Effector memory CD8-positive, alpha-beta T cell (primary cell): ENCODE measurements at places on chromosomes 12 and 14.

DNA sequence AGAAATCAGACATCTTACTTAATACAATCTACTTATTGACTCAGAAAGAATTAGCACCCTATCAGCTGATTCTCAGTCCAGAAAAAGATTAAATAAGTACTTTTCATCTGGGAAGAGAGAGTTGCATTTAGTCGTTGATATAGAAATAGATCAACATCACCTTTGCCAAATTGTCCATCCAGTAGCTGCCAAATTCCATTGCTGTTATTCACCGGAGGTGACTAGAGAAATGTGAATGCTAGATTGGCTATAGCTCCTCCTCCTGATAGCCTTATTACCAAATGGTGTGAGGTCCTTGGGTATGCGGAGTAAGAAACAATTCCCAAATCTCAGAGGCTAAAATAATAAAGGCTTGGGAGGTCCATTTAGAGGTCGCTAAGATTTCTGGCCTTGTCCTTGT, 723.3 kb upstream of the FLRT2 start:
- no peak for DNase-seq

DNA sequence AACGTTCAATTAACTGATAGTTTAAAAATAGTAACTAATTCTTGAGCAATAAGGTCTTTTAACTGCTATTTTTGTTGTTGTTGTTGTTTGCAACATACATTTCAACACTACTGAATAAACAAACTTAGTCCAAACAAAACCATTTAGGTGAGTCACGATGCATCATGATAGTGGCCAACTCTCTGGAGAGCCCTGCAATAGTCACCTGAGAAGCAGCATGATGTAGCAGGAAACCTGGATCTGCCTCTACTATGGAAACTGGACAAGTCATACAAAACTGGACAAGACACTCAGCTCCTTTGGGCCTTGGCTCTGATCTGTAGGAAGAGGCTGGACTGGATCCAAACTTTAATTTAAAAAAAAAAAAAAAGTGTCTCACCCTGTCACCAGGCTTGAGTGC, 117.3 kb downstream of the MED13L start:
- no peak for DNase-seq

DNA sequence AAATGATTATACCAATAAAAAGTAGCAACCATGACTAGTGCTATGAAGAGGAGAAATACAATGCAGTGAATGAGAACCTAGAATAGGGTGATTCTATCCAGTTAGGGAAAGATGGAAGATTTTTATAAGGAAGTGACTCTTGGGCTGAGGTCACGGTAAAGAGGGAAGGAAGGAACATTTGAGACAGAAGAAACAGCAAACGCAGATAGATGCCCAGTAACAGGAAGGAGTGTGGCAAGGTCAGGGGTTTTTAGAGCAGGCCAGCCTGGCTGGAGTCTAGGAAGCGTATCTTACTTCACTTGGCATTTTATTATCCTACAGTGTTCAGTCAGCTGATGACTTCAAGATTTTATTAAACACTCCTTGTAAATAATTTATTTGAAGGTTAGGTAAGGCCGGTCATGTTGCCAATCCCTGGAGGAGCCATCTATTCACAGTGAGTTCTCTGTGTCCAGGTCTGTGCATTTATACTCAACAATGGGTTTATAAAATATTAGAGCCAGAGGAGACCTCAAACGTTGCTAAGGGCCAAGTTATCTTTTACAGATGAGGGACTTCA, 170.6 kb downstream of the PRKCH start:
- no peak for DNase-seq

DNA sequence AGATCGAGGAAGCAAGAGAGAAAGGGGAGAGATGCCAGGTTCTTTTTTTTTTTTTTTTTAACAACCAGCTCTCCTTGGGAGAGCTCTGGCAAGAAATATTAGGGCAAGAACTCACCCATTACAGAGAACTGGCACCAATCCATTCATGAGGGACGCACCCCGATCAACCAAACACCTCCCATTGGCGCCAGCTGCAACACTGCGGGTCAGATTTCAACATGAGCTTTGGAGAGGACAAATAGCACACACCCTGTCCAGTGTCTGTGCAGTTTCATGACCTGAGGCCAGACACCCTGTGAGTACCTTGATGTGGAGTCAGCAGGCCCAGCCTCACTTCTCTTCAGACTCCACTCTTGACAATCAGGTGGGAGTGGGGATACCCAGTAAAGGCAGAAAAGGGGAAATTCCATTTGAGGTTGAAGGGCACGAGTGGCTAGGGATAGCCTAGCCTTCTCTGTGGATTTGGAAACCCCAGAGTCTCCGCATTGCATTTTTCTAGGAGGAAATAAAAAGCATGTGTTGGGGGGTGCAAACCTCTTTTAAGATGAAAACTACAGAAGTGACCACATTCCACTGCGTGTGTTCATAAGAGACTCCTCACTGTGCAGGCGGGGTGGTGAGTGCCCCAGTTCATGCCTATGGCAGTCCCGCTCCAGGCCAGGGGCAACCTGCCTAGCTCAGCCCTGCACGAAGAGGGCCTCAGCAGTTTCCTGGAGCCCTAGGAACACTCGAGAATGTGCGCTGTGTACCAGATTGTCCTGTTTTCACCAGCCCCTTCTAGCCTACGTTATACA, 42.4 kb upstream of the GPATCH2L start:
- DNase-seq = no peak

GRCh38 chr14:61498811-61499210, 177.4 kb downstream of the PRKCH start:
- no peak for DNase-seq

DNA sequence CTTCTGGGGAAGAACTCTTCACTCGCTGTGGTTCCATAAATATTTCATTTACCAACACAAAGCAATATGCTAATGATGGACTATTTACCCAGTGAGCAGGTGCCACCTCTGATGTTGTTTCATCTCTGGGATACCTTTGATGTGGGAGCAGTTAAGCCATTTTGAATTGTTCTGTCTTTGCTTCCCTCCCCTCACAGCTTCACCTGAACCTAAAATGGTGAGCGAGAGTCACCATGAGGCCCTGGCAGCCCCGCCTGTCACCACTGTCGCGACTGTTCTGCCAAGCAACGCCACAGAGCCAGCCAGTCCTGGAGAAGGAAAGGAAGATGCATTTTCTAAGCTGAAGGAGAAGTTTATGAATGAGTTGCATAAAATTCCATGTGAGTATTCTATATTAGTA, 352.7 kb downstream of the SYT1 start:
- no peak for DNase-seq

- no peak for DNase-seq
Observed at GRCh38 chr14:39582028-39582654, 149.9 kb upstream of the FBXO33 start.

GRCh38 chr12:3317841-3318501, 173.0 kb upstream of the PRMT8 start:
- no peak for DNase-seq

GRCh38 chr12:50187084-50187900, 20.1 kb upstream of the CERS5 start:
- DNase-seq = no peak

- no peak for DNase-seq
Observed at GRCh38 chr14:73443758-73444157, 14.6 kb downstream of the NUMB start.

DNA sequence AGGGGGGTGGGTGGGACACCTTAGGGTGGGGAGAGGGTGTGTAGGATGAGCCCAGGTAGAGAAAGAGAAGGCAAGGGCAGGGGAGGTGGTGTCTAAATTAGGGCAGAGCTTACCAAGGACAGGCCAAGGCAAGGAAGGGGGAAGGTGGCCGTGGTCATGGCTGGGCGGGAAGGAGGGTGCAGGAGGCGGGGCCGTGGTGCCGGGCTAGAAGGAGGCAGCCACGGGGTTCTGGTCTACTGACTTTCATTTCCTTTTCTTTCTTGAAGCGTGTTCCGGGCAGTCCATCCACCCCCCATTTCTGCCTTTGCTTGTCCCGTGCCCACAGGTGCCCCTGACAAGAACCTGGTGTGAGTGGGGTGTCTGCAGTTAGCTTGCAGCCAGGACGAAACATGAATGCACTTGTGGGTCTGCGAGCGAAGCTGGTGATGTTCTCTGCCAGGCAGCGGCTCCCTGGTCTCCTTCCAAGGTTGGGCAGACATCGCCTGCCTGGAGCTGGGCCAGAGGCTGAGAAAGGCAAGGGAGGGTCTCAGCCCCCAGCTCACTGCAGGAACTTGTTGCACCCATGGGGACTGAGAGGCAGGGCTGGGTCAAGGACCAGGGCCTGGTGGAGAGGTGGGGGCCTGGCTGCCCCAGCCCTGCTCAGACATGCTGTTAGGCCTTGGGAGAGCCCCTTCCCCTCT, 58.2 kb downstream of the KIF26A start:
- DNase-seq = no peak

GRCh38 chr12:53733051-53733806, 6.0 kb upstream of the CALCOCO1 start:
- DNase-seq = no peak

DNA sequence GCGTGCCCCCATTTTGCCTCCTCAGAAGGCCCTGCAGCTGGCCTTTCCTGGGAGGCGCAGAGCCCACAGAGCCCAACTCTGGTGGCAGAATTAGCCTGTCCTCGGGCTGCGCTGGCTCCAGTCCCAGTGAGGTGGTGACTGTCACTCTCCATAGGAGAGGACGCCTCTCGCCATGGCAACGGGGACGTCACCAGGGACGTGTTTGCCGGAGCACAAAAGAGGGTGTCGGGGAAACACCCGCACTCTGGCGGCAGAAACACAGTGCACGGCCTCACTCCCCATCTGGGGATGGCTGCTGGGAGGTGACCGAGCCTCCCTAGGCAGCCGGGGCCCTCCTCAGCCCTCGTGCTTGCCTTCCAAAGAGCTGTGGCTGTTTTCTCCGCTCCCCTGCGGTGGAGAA, 50.2 kb upstream of the NCOR2 start:
- no peak for DNase-seq

GRCh38 chr12:114238808-114239207, 167.1 kb downstream of the TBX5 start:
- DNase-seq = no peak

GRCh38 chr12:64740646-64741045, 18.6 kb downstream of the GNS start:
- no peak for DNase-seq

DNA sequence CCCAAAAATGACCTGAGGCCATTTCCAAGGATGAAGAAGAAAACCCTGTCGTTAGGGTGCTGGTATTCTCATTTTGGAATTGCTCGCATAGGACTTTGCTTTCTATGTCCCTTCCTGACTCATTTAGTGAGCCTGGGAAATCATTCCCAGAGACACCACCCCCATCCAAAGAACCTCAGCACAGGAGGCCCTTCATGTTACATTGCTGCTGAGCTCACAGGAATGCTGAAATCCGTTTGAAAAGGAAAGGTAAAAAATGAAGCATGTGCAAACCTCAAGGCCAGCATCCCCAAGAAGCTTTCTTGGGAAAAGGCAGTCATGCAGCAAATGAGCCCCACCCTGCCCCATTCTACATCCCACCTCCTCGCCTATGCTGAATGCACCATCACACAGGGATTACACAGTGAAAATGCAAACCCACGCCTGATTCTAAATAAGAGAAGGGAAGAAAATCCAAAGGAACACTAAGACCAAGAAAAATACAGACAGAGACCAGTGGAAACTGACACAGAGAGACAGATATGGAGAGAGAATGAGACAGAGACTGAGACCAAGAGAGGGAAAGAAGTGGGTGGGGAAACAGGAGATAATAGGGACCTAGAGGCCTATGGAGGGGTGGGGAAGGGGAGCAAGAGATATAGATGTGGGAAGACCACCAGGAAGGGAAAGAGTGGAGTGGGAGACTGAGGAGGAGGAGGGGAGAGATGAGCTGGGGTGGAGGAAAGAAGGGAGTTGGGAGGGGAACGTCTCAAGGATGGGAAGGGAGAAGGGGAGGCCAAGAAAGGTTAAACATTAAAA, 33.5 kb downstream of the NIN start:
- DNase-seq = no peak
